Muscle of back (tissue), 13 donors: ENCODE measurements at places on chromosomes 2 and 18. TPM values are rescaled to one million over a fixed set of nuclear protein-coding genes. Genes with fewer than 3 reads are reported as not detected.

The ABCB11 gene
- polyA plus RNA-seq: not detected

The DSG1 gene
- not detected for polyA plus RNA-seq

The PLGLB1 gene
- polyA plus RNA-seq: 0.70 TPM

The SIX2 gene
- 7.5 TPM for polyA plus RNA-seq

The ANTXR1 gene
- polyA plus RNA-seq: 165 TPM

The C2orf66 gene
- polyA plus RNA-seq: not detected

The IL1F10 gene
- not detected for polyA plus RNA-seq

The COPS9 gene
- 76.8 TPM for polyA plus RNA-seq

The CEP192 gene
- 20.8 TPM for polyA plus RNA-seq

The PIKFYVE gene
- 19.8 TPM for polyA plus RNA-seq

The PLCL1 gene
- polyA plus RNA-seq: 10.4 TPM

The CNDP1 gene
- 0.20 TPM for polyA plus RNA-seq

The KLHL41 gene
- polyA plus RNA-seq: 1,958 TPM

The ASB18 gene
- 8.1 TPM for polyA plus RNA-seq

The ZNF142 gene
- 11.2 TPM for polyA plus RNA-seq

The CYS1 gene
- 5.3 TPM for polyA plus RNA-seq

The STEAP3 gene
- polyA plus RNA-seq: 20.8 TPM

The STAT4 gene
- polyA plus RNA-seq: 2.4 TPM

The B4GALT6 gene
- 13.5 TPM for polyA plus RNA-seq

The GALR1 gene
- 0.05 TPM for polyA plus RNA-seq

The EFR3B gene
- 6.4 TPM for polyA plus RNA-seq

The GALNT13 gene
- 0.59 TPM for polyA plus RNA-seq

The FBLN7 gene
- polyA plus RNA-seq: 9.1 TPM

The CKAP2L gene
- polyA plus RNA-seq: 9.9 TPM

The SFXN5 gene
- polyA plus RNA-seq: 4.8 TPM

The PCARE gene
- polyA plus RNA-seq: 0.27 TPM

The CHRNA1 gene
- polyA plus RNA-seq: 144 TPM

The RNF25 gene
- 26.6 TPM for polyA plus RNA-seq

The HRH4 gene
- not detected for polyA plus RNA-seq

The SERPINB2 gene
- polyA plus RNA-seq: 0.23 TPM

The DSG4 gene
- polyA plus RNA-seq: not detected

The SP110 gene
- 12.7 TPM for polyA plus RNA-seq

The WNT10A gene
- polyA plus RNA-seq: not detected

The LYG1 gene
- polyA plus RNA-seq: 0.91 TPM

The PSMG2 gene
- polyA plus RNA-seq: 52.0 TPM

The UGT1A5 gene
- not detected for polyA plus RNA-seq
